ENCODE measurements at places on chromosomes 6 and 20. TPM values are rescaled to one million over a fixed set of nuclear protein-coding genes. Genes with fewer than 3 reads are reported as not detected.

- no peaks in the 10 kb centered on the region for H3K4me1 ChIP-seq
- no peaks in the 10 kb centered on the region for H3K36me3 ChIP-seq
- H3K4me3 ChIP-seq: no peak within 1 kb of the TSS
- no peaks in the 10 kb centered on the region for H3K27me3 ChIP-seq
- no peak within 1 kb of the TSS for H3K27ac ChIP-seq
These were observed at the start of gene ADGRF4 for GRCh38 chr6:47698342-47698787. TSS of gene ADGRF4 (plus strand) at chr6:47698580. CDS start at chr6:47707246, 8,666 bp downstream.

Gene CYP39A1
- total RNA-seq: 11.6 TPM

DNA sequence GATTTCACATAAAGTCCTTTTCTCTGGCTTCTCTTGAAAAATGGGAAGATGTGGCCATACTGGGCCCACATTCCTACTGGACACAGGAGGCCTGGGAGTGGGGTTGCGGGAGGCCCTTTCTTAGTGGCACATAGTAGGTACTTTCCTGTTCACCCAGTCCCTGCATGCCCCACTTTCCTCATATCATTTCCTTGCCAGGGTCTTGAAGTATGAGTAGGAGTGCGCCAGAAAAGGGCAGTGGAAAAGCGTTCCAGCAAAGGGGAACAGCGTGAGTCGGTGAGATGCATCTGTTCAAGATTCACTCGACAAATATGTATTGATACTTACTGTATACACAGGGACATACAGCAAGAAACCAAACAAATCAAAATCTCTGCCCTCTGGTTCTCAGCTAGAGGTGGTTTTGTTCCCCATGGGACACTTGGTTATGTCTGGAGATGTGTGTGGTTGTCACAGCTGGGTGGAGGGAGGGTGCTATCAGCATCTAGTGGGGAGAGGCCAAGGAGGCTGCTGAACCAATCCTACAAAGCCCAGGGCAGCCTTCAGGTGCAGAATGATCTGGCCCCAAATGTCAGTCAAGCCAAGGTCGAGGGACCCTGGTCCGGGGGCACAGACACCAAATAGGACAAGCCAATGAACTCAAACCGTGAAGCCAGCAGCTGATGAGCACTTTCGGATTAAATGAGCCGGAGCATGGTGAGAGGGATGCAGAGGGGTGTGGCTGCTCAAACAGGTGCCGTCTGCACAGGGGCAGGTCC, 151.4 kb downstream of the CEBPB start:
- no peaks in the 10 kb centered on the region for H3K27me3 ChIP-seq
- H3K36me3 ChIP-seq: no peaks in the 10 kb centered on the region
- peaks cover 43% of the 10 kb centered on the region for H3K4me1 ChIP-seq
- H3K4me3 ChIP-seq: no peak overlapping the region

GRCh38 chr20:19786311-19786710, 28.3 kb downstream of the RIN2 start:
- H3K4me1 ChIP-seq: peaks cover 33% of the 10 kb centered on the region
- H3K27ac ChIP-seq: no peak overlapping the region
- no peaks in the 10 kb centered on the region for H3K36me3 ChIP-seq

Gene CLDN20
- total RNA-seq: not detected

Gene GGTLC1
- not detected for total RNA-seq

DNA sequence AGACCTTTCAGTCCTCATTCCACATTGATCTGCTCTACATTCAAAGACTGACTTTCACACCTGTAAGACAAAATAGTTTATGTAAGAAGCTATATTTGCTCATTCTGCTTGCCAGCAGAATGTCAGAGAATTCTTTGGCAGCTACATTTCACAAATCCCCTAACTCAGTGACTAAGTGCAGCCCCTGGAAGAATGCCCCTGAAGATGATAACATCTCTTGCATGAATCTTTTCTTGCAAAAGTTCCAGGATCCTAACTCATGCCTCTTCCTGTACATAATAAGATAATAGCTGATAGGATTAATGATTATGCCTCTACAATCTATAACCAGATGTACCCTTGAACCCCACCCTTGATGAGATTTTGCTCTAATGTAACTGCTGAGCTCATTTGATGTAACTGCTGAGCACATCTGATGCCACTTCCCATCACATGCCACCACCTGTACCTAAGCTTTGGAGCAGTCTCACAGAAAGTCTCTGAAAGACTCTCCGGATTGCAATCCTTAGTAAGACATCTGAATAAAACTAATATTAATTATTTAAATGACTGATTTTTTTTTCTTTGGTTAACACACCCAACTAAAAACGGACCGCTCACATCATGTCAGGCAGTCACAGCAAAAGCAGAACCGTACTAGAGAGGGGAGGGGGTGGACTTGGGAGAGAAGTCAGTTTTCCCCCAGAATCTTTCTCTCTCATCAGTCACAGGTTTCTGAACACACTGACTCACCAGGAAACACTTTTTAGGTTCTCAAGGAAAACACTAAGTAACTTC, 684 bp upstream of the DNAH8 start:
- H3K4me3 ChIP-seq: peak overlapping the region; percentile 43
- no peak for DNase-seq
- no peaks in the 10 kb centered on the region for H3K36me3 ChIP-seq
- H3K27ac ChIP-seq: peak overlapping the region; percentile 37
- H3K27me3 ChIP-seq: peaks cover 12% of the 10 kb centered on the region

- DNase-seq: no peak
- H3K4me3 ChIP-seq: no peak overlapping the region
- H3K27me3 ChIP-seq: no peaks in the 10 kb centered on the region
- H3K4me1 ChIP-seq: no peaks in the 10 kb centered on the region
- H3K36me3 ChIP-seq: no peaks in the 10 kb centered on the region
These were observed 59.9 kb downstream of the TSHZ2 start for GRCh38 chr20:53032046-53032445.

Gene CHRNA4
- total RNA-seq: not detected

Gene NEU1
- 16.9 TPM for total RNA-seq

GRCh38 chr6:34888514-34888856, 570 bp upstream of the ANKS1A start:
- H3K36me3 ChIP-seq: peaks cover 10% of the 10 kb centered on the region
- no peaks in the 10 kb centered on the region for H3K27me3 ChIP-seq
- H3K27ac ChIP-seq: peak overlapping the region; percentile 97
- H3K4me3 ChIP-seq: peak overlapping the region; percentile 92
- H3K4me1 ChIP-seq: peaks cover 59% of the 10 kb centered on the region
- no peak for DNase-seq

Gene HSP90AB1
- 414 TPM for total RNA-seq

- no peaks in the 10 kb centered on the region for H3K27me3 ChIP-seq
- no peak for DNase-seq
- H3K36me3 ChIP-seq: no peaks in the 10 kb centered on the region
- no peak overlapping the region for H3K4me3 ChIP-seq
- no peak overlapping the region for H3K27ac ChIP-seq
These were observed 576.4 kb downstream of the LMBRD1 start for GRCh38 chr6:69220375-69220774.

Gene RBPJL
- not detected for total RNA-seq

GRCh38 chr20:19628570-19629134, 129.4 kb upstream of the RIN2 start:
- H3K36me3 ChIP-seq: no peaks in the 10 kb centered on the region
- H3K4me3 ChIP-seq: no peak overlapping the region
- H3K27me3 ChIP-seq: no peaks in the 10 kb centered on the region
- DNase-seq: peak; percentile 65
- no peak overlapping the region for H3K27ac ChIP-seq
- no peaks in the 10 kb centered on the region for H3K4me1 ChIP-seq

Gene PRDM13
- not detected for total RNA-seq

DNA sequence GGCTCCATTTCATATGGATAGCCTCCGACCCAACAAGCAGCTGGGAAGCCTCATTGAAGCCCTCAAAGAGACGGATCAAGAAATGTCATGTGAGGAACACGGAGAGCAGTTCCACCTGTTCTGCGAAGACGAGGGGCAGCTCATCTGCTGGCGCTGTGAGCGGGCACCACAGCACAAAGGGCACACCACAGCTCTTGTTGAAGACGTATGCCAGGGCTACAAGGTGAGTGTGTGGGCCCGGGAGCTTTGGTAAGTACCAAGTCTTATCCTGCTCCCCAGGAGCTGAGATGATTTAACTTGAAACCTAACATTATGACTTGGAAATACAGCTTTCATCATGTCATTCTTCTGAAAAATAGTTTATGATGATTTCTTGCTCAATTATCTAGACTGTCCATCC, 4.1 kb downstream of the TRIM38 start:
- no peaks in the 10 kb centered on the region for H3K27me3 ChIP-seq
- peaks cover 14% of the 10 kb centered on the region for H3K36me3 ChIP-seq
- peak overlapping the region; percentile 29 for H3K4me3 ChIP-seq
- no peak for DNase-seq

DNA sequence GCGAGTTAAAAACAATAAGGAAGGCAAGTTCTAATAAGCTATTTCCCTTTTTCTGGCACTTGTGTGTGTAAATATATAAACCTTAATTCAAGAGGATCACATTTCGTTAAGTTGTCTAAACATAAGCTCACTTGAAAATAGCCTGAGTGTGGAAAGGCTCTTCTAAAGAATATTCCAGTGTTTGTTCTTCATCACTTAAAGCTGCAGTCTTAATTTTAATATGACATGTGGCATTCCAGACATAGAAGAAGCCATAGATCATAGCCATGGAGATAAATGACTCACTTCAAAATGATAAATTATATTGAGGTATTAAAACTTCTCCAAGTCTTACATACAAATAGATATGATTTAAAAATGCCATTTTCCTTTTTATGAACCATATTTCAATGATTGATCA, 42.1 kb downstream of the IYD start:
- no peaks in the 10 kb centered on the region for H3K27me3 ChIP-seq
- H3K4me1 ChIP-seq: peaks cover 28% of the 10 kb centered on the region
- H3K4me3 ChIP-seq: no peak overlapping the region
- no peaks in the 10 kb centered on the region for H3K36me3 ChIP-seq
- no peak for DNase-seq

Gene GSTA1
- 15.9 TPM for total RNA-seq

DNA sequence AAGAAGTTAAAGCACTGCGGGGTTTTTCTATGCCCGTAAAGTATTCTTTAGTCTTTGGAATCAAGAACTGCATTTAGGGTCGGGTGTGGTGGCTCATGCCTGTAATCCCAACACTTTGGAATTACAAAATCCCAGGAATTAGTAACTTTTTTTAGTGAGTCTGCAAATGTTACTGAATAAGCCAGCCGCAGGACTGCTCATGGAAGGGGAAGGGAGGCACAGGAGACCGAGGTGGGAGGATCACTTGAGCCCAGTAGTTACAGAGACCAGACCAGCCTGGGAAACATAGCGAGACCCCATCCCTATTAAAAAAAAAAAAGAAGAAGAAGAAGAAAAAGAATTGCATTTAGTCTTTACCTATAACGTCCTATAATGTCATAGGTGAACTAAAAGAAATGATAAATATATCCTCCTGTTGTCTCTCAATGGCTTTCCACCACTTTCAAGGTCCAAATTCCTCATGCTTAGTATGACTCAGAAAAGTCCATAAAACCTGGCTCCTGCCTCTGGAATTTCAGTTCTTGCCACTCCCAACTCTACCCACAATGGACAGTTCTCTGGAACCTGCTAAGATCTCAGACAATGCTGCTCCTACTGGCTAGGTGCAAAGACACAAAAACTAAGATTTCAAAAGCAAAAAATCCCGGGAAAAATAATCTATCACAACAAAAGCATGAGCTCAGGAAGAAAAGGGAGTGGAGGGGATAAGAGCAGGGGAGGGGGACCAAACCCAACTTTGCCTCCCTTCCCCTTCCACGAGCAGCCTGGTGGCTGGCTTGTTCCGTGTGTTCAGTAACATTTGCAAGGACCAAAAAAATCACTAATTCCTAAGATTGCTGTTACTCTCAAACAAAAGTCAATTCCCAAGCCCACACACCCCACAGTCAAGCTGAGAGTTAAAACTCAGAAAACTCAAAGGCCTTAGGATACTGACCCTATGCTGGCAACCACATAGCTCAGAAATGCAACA, 39.0 kb downstream of the B4GALT5 start:
- no peaks in the 10 kb centered on the region for H3K36me3 ChIP-seq
- H3K4me1 ChIP-seq: peaks cover 78% of the 10 kb centered on the region
- no peak overlapping the region for H3K4me3 ChIP-seq
- H3K27ac ChIP-seq: peak overlapping the region; percentile 86
- peak; percentile 84 for DNase-seq

DNA sequence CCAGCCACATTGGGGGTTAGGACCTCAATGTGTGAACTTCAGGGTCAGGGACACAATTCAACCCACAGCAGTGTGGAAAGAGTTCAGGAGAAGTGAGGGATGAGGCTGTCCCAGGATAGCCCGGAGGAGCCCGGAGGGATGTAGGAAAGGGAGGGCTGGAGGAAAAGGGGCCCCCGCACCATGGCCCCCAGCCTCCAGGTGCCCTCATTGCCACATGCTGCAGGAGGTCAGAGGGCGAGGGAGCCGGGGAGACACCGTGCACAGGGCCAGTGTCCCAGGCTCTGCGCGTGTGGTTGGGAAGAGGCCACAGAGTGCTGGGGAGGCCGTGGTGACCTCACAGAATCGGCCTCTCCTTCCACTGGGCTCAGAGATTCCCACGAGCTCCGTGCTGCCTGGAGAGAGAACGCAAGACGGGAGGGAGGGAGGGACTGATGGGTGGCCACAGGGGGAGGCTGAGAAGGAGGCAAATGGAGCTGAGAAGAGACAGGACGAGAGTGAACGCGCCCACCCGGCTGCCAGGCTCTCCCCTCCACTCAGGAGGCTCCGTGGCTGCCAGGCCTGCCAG, 215.1 kb downstream of the DLL1 start:
- H3K27ac ChIP-seq: peak overlapping the region; percentile 22
- H3K4me3 ChIP-seq: no peak overlapping the region
- no peaks in the 10 kb centered on the region for H3K36me3 ChIP-seq

GRCh38 chr20:43750774-43751166, 24.0 kb upstream of the GTSF1L start:
- no peak overlapping the region for H3K4me3 ChIP-seq
- H3K36me3 ChIP-seq: no peaks in the 10 kb centered on the region
- H3K4me1 ChIP-seq: peaks cover 4% of the 10 kb centered on the region
- H3K27ac ChIP-seq: no peak overlapping the region
- peaks cover 29% of the 10 kb centered on the region for H3K27me3 ChIP-seq

GRCh38 chr6:132910759-132911158, 96.4 kb downstream of the RPS12 start:
- DNase-seq: no peak
- H3K27ac ChIP-seq: no peak overlapping the region
- H3K4me3 ChIP-seq: no peak overlapping the region
- H3K27me3 ChIP-seq: no peaks in the 10 kb centered on the region
- no peaks in the 10 kb centered on the region for H3K4me1 ChIP-seq

DNA sequence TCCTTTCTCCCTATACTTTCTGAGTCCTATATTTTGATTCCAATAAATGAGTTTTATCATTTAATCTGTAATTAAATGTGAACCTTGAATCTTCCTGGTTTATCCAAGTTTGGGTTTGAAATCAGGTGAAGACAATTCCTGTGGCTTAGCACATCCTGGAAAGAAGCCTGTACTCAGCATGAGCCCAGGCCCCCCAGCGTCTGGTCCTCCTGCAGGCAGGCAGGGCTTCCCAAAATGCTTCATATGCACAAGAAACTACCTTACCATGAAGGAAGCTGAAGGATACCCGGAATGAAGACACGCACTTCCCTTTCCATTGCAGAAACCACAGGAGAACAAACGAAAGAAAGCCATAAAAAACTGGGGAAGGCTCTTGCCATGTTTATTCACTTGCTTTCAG, 157.4 kb upstream of the PDE10A start:
- no peaks in the 10 kb centered on the region for H3K4me1 ChIP-seq
- H3K27me3 ChIP-seq: peaks cover 47% of the 10 kb centered on the region
- H3K27ac ChIP-seq: no peak overlapping the region
- no peak for DNase-seq

Gene WASF1
- total RNA-seq: 3.5 TPM

GRCh38 chr6:42345696-42346416, 105.9 kb downstream of the TRERF1 start:
- no peak overlapping the region for H3K4me3 ChIP-seq
- H3K4me1 ChIP-seq: no peaks in the 10 kb centered on the region
- H3K27ac ChIP-seq: no peak overlapping the region
- H3K36me3 ChIP-seq: no peaks in the 10 kb centered on the region
- no peaks in the 10 kb centered on the region for H3K27me3 ChIP-seq
- no peak for DNase-seq

All from stomach (tissue), 19 donors.